ENCODE measurements at places on chromosomes 1 and 21.

GRCh38 chr1:17615157-17615556, 75.7 kb downstream of the ARHGEF10L start:
- no peak for DNase-seq

GRCh38 chr21:44834951-44835646, 17.2 kb upstream of the SUMO3 start:
- DNase-seq = no peak

- DNase-seq = no peak
These were observed 55.9 kb downstream of the LEPR start for GRCh38 chr1:65476327-65476726.

DNA sequence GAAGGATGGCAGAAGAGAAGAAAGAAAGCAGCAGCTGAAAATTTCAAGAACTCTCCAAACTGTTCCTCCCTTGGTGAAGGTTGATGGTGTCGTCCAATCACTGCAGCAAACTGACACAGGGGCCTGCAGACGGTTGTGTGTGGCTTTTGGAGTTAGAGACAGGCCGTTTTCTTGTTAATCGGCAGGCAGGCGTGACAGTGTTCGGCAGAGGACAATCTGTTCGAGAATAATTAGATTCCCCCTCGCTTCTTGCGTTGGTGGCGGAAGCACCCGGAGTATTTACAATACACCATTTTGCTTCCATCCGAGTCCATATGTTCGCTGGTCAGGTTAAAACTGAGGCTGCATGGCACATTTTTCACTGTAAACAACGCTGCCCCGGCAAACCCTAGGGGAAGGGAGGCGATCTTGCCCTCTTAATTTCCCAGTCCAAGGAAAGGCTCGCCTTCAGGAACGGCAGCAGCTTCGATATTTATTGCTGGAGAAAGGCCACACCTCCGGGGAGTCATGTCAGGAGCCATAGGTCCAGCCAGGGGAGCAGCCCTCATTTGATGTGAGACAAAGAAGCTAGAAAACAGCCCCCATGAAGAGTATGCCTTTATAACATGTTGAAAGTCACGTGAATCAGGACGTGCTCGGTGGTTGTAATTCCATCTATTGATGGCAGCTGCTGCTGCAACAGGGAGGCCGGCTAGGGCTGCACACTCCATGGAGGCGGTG, 360.1 kb downstream of the SMYD3 start:
- DNase-seq = no peak

GRCh38 chr1:164630626-164631396, 71.8 kb downstream of the PBX1 start:
- DNase-seq = no peak

- no peak for DNase-seq
These were observed 70.3 kb downstream of the PIK3CD start for GRCh38 chr1:9721606-9722377.

All from right forelimb (tissue), 1 donor.